ENCODE measurements at places on chromosomes 3 and 15. TPM values are rescaled to one million over a fixed set of nuclear protein-coding genes. Genes with fewer than 3 reads are reported as not detected.
A peak's percentile ranks its signal among the peaks of the same experiment; 100 is the strongest.

NTRK3 gene
- 11.8 TPM for total RNA-seq

DNA sequence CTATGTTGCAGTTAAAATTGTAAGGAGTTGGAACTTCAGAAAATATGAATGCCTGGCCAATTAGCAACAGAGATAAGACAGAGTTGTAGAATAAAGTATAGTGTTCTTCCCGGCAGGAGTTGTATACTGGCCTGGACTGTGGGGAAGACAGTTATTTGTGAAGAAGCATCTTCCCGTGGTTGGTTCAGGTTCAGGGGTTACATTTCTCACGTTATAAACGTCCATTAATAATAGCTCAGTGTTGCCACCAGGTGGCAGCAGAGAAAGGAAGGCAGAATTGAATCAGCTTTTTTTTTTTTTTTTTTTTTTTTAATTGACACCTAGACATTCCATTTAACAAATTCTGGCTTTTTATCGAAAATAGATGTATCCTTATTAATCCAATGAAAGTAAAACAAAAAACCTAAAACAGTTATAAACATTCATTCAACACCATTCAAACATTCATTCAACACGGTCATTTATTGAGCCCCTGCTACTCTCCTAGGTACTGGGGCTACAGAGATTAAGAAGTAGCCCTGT is 66.4 kb upstream of the NR2E3 start:
- DNase-seq = no peak

DNA sequence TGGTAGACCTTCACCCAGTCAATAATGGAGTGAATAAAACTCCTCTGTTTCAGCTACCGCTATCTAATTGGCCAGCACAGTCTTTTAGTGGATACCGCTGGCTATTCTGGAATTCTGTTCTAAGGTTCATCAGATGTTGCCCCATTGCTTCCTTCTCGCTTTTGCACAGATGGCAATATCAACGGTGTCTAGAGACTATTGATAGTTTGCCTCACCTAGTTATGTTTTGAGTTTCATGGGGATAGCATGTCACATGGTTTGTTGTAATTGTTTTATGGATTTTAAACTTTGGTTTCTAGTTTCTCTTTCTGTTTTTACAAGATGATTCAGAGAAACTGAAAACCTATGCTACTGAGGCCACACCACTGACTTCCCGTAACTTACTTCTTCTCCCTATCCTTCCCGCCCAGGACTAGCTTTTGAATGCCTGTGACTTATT is 2.0 kb downstream of the XRN1 start:
- DNase-seq = no peak

DNA sequence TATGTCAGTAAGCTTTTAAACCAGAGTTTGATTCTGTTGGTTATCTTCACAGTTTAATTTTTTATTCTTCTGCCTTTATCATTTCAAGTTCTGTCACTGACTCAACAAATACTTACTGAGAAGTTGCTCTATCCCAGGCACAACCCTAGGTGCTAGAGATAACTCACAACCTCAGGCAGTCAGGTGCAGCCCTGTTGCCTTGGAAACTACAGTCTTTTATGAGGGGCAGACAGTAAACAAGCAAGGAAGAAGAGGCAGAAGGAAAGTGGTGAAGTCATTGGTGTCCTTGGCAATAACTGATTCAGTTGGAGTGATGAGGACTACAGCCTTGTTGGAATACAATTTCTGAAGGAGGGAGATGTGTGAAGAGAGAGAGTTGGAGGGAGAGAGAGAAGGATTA is 142.1 kb upstream of the LRTM1 start:
- no peak for DNase-seq

ADAMTS7 gene
- total RNA-seq = 4.2 TPM

DNA sequence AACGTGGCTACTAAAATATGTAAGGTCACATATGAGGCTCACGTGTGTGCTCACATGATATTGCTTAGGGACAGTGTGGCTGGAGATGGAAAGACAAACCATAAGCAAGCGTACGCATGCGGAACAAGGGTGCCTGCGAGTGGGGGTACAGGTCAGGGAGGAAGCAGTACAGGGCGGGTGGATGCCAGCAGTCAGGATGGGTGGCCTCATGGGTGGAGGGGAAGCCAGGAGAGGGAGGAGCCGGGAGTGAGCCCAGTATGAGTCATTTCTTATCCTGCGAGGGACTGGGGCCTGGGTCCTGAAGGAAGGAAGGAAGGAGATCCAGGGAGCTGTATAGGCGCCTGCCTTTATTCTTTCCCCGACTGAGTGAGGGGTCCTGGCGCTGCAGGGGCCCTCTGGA is 42.0 kb upstream of the CGNL1 start:
- DNase-seq = peak; percentile 58

FOXL2NB gene
- total RNA-seq = not detected

Data from ureter (tissue), 1 donor.